ENCODE measurements at places on chromosomes 16 and 17.

GRCh38 chr17:17568772-17569195 is 22.7 kb downstream of the PEMT start:
- H3K27me3 ChIP-seq = no peaks in the 10 kb centered on the region
- H3K27ac ChIP-seq = no peak overlapping the region
- DNase-seq = peak; percentile 92
- H3K4me3 ChIP-seq = no peak overlapping the region
- peaks cover 2% of the 10 kb centered on the region for H3K4me1 ChIP-seq
- no peaks in the 10 kb centered on the region for H3K36me3 ChIP-seq

DNA sequence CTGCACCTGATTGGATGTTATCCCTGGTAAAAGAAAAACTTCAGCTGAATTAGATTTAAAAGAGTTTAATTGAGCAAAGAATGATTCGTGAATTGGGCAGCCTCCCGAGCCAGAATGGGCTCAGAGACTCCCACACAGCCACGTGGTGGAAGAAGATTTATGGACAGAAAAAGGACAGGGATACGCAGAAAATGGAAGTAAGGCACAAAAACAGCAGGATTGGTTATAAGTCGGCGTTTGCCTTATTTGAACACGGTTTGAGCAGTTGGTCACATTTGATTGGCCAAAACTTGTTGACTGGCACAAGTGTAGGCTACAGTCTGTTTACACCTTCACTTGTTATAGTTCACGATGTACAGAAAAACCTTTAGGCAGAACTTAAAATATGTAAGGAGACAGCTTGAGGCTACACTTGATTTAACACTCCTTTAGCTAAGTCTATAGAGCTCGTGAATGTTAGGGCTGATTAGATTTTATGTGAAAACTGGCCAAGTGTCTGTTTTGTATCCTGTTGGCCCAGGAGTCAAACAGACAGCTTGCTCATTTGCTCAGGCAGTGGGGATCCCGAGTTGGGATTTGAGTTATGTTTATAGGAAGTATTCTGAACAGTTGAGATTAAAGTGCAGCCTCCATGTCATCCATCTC is 119.5 kb upstream of the SHISA6 start:
- no peaks in the 10 kb centered on the region for H3K4me1 ChIP-seq
- no peaks in the 10 kb centered on the region for H3K36me3 ChIP-seq
- no peak overlapping the region for H3K4me3 ChIP-seq
- no peaks in the 10 kb centered on the region for H3K27me3 ChIP-seq
- no peak overlapping the region for H3K27ac ChIP-seq

GRCh38 chr16:89645122-89645521 is 12.4 kb downstream of the CHMP1A start:
- H3K27ac ChIP-seq = no peak overlapping the region
- peaks cover 36% of the 10 kb centered on the region for H3K36me3 ChIP-seq
- DNase-seq = no peak

- peaks cover 8% of the 10 kb centered on the region for H3K4me1 ChIP-seq
- no peaks in the 10 kb centered on the region for H3K27me3 ChIP-seq
- H3K36me3 ChIP-seq = no peaks in the 10 kb centered on the region
- no peak for DNase-seq
- no peak overlapping the region for H3K4me3 ChIP-seq
These were observed 35.4 kb upstream of the ENPP7 start for GRCh38 chr17:79695293-79695790.

DNA sequence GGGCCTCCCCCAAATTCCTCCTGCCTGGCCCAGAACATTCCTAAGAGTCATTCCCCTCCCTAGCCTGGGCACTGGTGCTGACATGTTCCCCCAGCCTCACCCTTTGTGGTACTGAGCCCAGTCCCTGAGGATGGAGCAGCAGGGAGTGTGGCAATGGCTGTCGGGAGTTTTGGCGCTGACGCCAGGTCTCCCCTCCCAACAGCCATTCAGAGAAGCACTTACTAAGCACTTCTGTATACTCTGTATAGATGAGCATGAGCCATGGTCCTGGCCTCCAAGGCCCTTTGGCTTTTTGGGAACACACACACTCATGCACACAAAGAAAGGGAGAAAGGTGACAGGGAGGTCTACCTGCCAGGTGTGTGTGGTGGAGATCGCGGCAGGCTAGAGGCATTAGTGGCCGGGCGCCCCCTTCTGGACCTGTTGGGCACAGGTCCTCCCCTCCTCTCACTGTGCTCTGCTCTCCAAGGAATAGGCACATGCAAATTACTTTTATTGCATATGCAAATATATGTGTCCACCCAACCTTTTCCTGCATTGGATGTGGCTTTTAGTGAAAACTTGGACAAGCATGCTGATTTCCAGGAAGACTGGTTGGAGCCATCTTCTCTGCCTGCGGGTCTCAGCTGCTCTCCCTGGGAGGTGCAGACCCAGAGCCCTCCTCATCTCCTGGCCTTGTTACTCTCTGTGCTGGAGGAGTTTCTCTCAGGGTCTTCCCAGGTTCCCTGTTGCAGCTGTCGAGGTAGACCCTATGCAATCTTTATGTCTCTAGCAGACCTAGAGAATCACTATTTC is 17.4 kb upstream of the C17orf107 start:
- peak; percentile 88 for DNase-seq
- H3K27ac ChIP-seq = no peak overlapping the region
- H3K4me3 ChIP-seq = no peak overlapping the region
- no peaks in the 10 kb centered on the region for H3K4me1 ChIP-seq
- no peaks in the 10 kb centered on the region for H3K27me3 ChIP-seq
- H3K36me3 ChIP-seq = peaks cover 16% of the 10 kb centered on the region

- H3K27me3 ChIP-seq = no peaks in the 10 kb centered on the region
- H3K4me3 ChIP-seq = no peak overlapping the region
- H3K4me1 ChIP-seq = peaks cover 2% of the 10 kb centered on the region
- H3K27ac ChIP-seq = no peak overlapping the region
- peaks cover 70% of the 10 kb centered on the region for H3K36me3 ChIP-seq
These were observed 87.0 kb downstream of the ABCC1 start for GRCh38 chr16:16036359-16036792.

DNA sequence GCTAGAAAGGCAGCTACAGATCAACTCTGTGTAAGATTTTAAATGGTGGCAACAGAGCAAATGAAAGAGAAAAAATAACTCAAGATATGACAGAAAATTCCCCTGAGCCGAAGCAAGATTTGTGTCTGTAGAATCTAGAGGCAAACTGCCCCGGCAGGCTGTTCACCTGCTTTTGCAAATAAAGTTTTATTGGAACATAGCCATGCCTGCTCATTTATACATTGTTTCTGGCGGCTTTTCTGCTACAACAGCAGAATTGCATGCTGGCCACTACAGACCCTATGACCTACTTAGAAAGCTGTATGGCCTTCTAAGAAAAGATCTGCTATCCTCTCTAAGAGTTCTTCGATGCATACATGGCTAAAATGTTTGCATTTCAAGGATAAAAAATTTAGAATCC is 119.5 kb downstream of the SALL1 start:
- H3K4me3 ChIP-seq = no peak overlapping the region
- H3K27ac ChIP-seq = no peak overlapping the region
- DNase-seq = no peak
- peaks cover 9% of the 10 kb centered on the region for H3K4me1 ChIP-seq
- H3K36me3 ChIP-seq = no peaks in the 10 kb centered on the region
- no peaks in the 10 kb centered on the region for H3K27me3 ChIP-seq

- DNase-seq = no peak
- H3K4me3 ChIP-seq = no peak within 1 kb of the TSS
- H3K36me3 ChIP-seq = no peaks in the 10 kb centered on the region
- no peaks in the 10 kb centered on the region for H3K4me1 ChIP-seq
- no peak within 1 kb of the TSS for H3K27ac ChIP-seq
These were observed at the start of gene KCNJ16 for GRCh38 chr17:70074956-70075355. KCNJ16 (plus strand) TSS chr17:70075225; CDS start chr17:70132088, 56,863 bp downstream.

DNA sequence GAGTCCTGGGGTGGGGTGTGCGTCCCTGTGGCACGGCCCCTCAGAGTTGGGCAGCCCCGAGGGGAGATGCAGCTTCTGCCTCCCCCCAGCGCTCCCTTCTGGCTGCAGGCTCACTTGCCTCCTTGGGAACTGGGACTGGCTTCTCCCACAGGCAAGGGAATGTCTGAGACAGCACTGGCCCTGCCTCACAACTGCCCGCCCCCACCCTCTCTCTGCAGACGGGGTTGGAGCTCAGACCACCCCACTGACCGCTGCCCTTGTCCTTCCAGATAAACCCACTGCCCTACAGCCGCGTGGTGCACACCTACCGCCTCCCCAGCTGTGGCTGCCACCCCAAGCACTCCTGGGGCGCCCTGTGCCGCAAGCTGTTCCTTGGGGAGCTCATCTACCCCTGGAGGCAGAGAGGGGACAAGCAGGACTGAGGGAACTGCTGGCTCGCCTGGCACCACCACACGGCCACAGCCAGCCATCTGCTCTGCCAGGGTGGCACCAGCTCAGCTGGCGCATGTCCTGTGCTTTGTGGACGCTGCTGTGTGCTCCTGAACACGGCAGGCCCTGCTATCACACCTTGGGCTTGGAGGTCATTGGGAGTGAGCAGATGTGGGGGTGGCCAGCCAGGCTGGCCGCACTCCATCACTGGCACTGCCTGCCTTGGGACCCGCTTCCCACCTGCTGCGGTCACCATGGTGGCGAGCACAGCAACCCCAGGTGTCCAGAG is 7.1 kb upstream of the RAB40C start:
- no peak overlapping the region for H3K4me3 ChIP-seq
- H3K4me1 ChIP-seq = no peaks in the 10 kb centered on the region
- H3K27ac ChIP-seq = no peak overlapping the region
- no peaks in the 10 kb centered on the region for H3K36me3 ChIP-seq
- H3K27me3 ChIP-seq = peaks cover 7% of the 10 kb centered on the region
- DNase-seq = no peak

DNA sequence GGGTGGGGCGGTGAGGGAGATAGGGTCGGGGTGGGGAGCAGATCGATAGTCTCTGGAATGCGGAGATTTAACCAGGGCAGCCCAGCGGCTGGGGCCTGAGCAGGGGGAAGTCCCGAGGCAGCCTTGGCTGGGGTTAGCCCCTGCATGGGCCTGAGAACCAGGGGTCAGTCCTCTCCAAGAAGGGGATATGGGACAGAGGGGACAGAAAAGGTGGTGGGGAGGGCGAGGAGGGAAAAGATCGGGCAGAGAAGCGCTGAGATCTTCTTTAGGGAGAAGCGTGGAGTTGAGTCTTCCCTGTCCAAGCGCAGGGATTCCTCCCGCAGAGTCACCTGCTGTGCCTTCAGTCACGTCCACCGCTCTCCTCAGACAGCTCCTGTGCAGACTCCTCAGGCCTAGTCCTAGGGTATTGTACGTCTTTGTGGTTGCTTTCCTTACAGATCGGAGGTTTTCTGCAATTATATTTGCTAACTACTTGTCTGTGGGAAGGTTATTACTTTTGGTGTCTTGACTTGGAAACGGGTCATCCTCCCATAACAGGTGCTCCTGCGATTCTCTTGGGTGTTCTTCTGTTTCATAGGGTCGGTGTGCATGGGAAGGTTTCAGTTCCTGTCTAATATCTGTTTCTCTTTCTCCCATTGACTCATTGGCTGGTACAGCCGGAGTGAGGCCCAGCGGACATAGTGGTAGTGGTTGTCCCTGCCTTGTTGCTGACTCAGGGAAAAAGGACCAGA is 952 bp downstream of the CD300A start:
- peaks cover 4% of the 10 kb centered on the region for H3K27me3 ChIP-seq
- H3K4me1 ChIP-seq = no peaks in the 10 kb centered on the region
- H3K27ac ChIP-seq = no peak overlapping the region
- peak; percentile 40 for DNase-seq
- no peaks in the 10 kb centered on the region for H3K36me3 ChIP-seq
- peak overlapping the region; percentile 16 for H3K4me3 ChIP-seq

GRCh38 chr16:88534638-88535190 is 35.5 kb upstream of the ZC3H18 start:
- H3K36me3 ChIP-seq = peaks cover 5% of the 10 kb centered on the region
- H3K4me1 ChIP-seq = no peaks in the 10 kb centered on the region
- no peak overlapping the region for H3K27ac ChIP-seq
- H3K4me3 ChIP-seq = peak overlapping the region; percentile 73

DNA sequence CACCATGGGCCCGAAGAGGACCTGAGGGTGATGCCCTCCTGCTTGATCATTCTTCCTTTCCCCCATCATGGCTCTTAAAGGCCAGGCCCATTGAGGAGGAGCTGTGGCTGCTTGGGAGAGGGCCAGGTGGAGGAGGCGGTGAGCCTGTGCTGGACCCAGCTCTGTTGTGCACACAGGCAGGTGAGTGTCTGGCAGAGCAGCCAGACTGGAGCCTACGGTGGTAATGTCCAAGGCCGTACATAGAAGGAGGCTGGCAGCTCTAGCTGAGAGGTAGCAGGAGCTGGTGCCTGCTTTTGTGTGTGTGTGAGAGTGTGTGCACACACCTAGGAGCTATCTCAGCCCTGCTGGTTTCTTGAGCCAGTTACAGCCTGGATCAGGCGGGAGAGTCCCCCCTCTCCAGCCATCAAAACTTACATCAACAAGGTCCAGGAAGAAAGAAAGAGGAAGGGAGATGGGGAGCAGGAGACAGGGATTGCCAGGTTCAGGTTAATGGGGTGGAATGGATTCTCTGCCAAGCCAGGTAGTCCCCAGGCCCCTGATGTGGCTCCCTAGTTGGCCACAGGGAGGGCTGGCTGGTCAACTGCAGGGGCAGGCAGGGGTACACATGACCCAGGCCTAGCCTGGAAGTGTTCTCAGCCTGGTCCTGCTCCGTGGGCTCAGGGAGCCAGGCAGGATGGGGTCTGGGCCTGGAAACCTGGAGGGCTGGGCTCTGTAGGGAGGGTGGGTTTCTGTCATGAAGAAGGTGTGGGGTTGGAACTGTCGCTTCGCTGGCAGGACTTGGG is 107.1 kb downstream of the RAP1GAP2 start:
- no peak overlapping the region for H3K27ac ChIP-seq
- no peaks in the 10 kb centered on the region for H3K27me3 ChIP-seq
- peaks cover 5% of the 10 kb centered on the region for H3K4me1 ChIP-seq
- no peak overlapping the region for H3K4me3 ChIP-seq
- peaks cover 46% of the 10 kb centered on the region for H3K36me3 ChIP-seq
- peak; percentile 36 for DNase-seq

GRCh38 chr16:7351610-7352510 is 19.2 kb downstream of the RBFOX1 start:
- no peak for DNase-seq
- no peak overlapping the region for H3K4me3 ChIP-seq
- H3K27ac ChIP-seq = no peak overlapping the region
- no peaks in the 10 kb centered on the region for H3K27me3 ChIP-seq

GRCh38 chr17:45927247-45927646 is 32.9 kb downstream of the MAPT start:
- DNase-seq = no peak
- H3K27ac ChIP-seq = no peak overlapping the region
- no peak overlapping the region for H3K4me3 ChIP-seq
- no peaks in the 10 kb centered on the region for H3K36me3 ChIP-seq
- H3K27me3 ChIP-seq = no peaks in the 10 kb centered on the region

DNA sequence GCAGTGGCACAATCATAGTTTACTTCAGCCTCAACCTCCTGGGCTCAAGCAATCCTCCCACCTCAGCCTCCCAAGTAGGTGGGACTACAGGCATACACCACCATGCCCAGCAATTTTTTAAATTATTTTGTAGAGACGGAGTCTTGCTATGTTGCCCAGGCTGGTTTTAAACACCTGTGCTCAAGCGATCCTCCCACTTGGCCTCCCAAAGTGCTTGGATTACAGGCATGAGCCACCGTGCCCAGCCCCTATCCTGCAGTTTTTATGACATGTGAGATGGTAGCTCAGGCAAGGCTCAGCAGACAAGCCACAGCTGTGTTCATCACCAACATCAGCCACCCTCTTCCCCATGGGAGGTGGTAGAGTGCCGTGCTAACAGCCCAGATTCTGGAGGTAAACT is 46.2 kb upstream of the TNRC6A start:
- H3K27me3 ChIP-seq = no peaks in the 10 kb centered on the region
- no peak overlapping the region for H3K4me3 ChIP-seq
- H3K4me1 ChIP-seq = no peaks in the 10 kb centered on the region
- H3K36me3 ChIP-seq = no peaks in the 10 kb centered on the region
- DNase-seq = no peak

All from H9 (cell line).